ENCODE measurements at places on chromosomes 2 and 18. TPM values are rescaled to one million over a fixed set of nuclear protein-coding genes. Genes with fewer than 3 reads are reported as not detected.

Gene TMEM37
- not detected for total RNA-seq

Gene AQP12A
- total RNA-seq, result not detected

Gene CRYGD
- total RNA-seq, result not detected

Gene IL36RN
- total RNA-seq, result not detected

- no peak overlapping the region for H3K4me3 ChIP-seq
- no peak overlapping the region for H3K27ac ChIP-seq
- DNase-seq, result no peak
- H3K27me3 ChIP-seq, result no peaks in the 10 kb centered on the region
- H3K36me3 ChIP-seq, result no peaks in the 10 kb centered on the region
Measured at GRCh38 chr2:51220606-51221005, 188.7 kb upstream of the NRXN1 start.

- H3K4me1 ChIP-seq, result no peaks in the 10 kb centered on the region
- H3K27me3 ChIP-seq, result no peaks in the 10 kb centered on the region
- DNase-seq, result no peak
- H3K4me3 ChIP-seq, result no peak overlapping the region
Measured at GRCh38 chr2:7027956-7028655, 110.9 kb downstream of the RNF144A start.

GRCh38 chr2:26088038-26088643, 54.3 kb downstream of the RAB10 start:
- no peaks in the 10 kb centered on the region for H3K27me3 ChIP-seq
- H3K36me3 ChIP-seq, result peaks cover 26% of the 10 kb centered on the region
- H3K27ac ChIP-seq, result no peak overlapping the region
- peak; percentile 44 for DNase-seq
- no peak overlapping the region for H3K4me3 ChIP-seq
- H3K4me1 ChIP-seq, result peaks cover 66% of the 10 kb centered on the region

- no peaks in the 10 kb centered on the region for H3K27me3 ChIP-seq
- no peak overlapping the region for H3K27ac ChIP-seq
- H3K4me3 ChIP-seq, result no peak overlapping the region
- peaks cover 2% of the 10 kb centered on the region for H3K4me1 ChIP-seq
Measured at GRCh38 chr18:49094136-49094535, 143.4 kb upstream of the SMAD7 start.
